ENCODE measurements at places on chromosomes 6 and 20. TPM values are rescaled to one million over a fixed set of nuclear protein-coding genes. Genes with fewer than 3 reads are reported as not detected.

TRIM40 gene
- total RNA-seq: not detected

PSORS1C2 gene
- total RNA-seq: not detected

RSPO3 gene
- total RNA-seq: not detected

STK4 gene
- 89.0 TPM for total RNA-seq

NELFE gene
- total RNA-seq: 56.3 TPM

OCSTAMP gene
- total RNA-seq: not detected

DSN1 gene
- total RNA-seq: 15.4 TPM

CDS2 gene
- total RNA-seq: 26.8 TPM
